EH (cell line): ENCODE measurements at places on chromosomes 4 and X.

- peak; percentile 63 for DNase-seq
Observed at GRCh38 chr4:189202182-189202868, 738.3 kb upstream of the FRG1 start.

DNA sequence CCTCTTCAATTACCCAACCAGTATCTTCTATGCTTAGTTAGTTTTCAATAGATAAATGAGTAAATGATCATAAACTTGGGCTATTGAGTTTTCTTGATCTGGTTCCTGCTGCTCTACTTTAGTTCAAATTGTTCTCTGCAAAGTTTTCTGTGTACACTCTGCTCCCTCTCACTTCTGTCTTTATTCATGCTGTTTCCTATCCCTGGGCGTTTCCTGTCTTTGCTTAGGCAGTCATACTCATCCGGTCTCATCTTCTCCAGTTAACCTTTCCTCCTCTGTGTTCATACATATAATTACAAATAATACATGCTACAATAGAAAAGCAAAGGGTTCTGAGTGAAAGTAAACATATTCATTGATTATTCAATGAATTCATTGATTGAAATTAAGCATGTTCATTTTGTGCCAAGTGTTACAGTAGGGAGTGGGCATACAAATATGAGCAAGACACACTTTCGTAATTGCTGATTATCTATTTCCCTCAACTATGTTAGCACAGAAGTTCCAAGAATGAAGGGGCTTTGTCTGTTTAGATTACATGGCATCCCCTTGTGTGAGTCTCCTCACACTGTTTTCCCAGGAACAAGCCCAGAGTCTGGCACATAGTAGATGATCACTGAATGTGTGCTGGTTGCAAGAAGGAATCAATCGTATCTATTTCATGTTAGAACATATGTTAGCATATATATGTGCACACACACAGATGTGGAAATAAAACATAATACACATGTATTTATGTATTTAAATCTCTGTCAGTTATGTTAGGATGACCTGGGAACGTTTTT is 1.1 kb downstream of the RAB39B start:
- no peak for DNase-seq

- peak; percentile 78 for DNase-seq
Observed at GRCh38 chrX:155068165-155068564, 2.8 kb downstream of the CMC4 start.

- no peak for DNase-seq
Observed at GRCh38 chrX:10064736-10065135, 92.0 kb upstream of the CLCN4 start.

- DNase-seq = peak; percentile 25
Observed at GRCh38 chrX:40544343-40545266, 36.2 kb upstream of the ATP6AP2 start.

- no peak for DNase-seq
Observed at GRCh38 chr4:40238700-40239548, 42.1 kb downstream of the RHOH start.

DNA sequence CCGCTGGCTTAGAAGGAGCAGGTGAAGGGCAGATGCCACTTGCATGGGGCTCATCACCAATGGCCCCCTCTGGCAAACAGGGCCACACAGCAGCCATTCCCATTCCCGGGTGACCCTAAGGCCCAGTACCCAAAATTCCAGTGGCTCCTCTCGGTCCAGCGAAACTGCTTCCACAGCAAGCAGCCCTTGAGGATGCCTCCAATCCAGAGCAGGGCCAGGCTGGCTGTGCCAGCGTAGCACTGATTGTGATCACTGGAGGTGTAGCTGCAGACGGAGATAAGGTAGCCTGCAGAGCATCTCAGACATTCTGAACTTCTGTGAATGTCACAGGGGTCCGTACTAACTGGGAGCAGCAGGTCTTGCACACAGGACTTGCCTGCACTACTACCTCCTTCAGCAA is 27.3 kb downstream of the ACSL1 start:
- DNase-seq = no peak

GRCh38 chrX:65575022-65575421 is 40.4 kb upstream of the LAS1L start:
- peak; percentile 18 for DNase-seq

DNA sequence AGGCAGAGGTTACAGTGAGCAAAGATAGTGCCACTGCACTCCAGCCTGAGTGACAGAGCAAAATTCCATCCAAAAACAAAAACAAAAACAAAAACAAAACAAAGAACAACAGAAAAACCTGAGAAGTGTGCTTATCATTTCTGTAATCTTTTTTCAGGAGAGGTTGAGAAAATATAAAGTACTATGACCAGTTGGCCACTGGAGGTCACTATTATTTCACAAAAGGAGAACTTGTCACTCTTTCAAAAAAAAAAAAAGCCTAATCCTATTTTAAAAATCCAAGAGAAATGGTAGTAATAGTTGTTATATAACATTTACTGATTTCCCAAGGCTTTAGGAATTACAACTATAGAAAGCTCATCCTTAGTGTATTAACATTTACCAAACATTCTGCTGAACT is 24.9 kb upstream of the RNF150 start:
- peak; percentile 63 for DNase-seq

GRCh38 chr4:138835832-138836533 is 179.6 kb upstream of the NOCT start:
- peak; percentile 25 for DNase-seq

- DNase-seq = no peak
Observed at GRCh38 chr4:3091464-3091863, 17.0 kb downstream of the HTT start.

- peak; percentile 44 for DNase-seq
Observed at GRCh38 chrX:51332188-51332942, at the start of gene NUDT10. TSS of gene NUDT10 (plus strand) at chrX:51332822. CDS start at chrX:51332966, 144 bp downstream.

DNA sequence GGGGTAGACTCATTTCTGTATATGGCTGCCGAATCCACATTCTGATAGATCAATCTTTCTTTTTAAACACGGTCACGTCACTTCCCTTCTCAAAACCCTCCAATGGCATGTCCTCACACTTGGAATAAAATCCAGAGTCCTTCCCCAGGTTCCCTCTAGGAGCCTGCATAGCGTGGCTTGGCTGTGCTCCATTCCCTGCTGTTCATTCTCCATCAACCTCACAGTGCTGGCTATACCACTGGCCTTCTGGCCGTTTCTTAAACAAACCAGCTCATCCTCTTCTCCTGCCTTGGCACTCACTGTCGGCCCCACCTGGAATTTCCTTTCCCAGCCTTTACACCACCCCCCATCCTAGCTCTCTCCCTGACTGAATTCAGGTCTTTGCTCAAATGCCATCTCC is 77.1 kb downstream of the RBM47 start:
- no peak for DNase-seq

DNA sequence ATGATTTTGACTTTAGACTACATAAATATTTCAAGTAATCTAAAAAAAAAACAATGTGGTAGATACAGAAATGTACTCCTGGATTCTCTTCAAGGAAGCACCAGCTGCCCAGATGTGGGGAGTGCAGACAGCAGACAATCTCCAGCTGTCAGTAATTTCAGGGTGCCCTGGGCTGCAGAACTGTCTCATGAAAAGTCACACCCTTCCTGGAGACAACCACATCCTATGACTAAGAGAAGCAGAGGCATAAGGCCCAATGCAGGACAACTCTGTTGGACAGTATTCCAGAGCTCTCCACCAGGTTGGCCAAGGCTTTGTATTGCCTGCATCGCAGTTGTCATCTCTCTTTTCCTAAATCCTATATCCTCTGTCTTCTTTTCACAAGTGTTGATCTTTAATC is 34.4 kb upstream of the BLTP1 start:
- DNase-seq = peak; percentile 23

- no peak for DNase-seq
Observed at GRCh38 chrX:68132749-68133148, 300.5 kb downstream of the OPHN1 start.
